ENCODE measurements at places on chromosomes 11 and 22. TPM values are rescaled to one million over a fixed set of nuclear protein-coding genes. Genes with fewer than 3 reads are reported as not detected.

The NCF4 gene
- not detected for total RNA-seq

The SHISA8 gene
- total RNA-seq, result not detected

The DGCR6 gene
- 10.1 TPM for total RNA-seq

The OR52A1 gene
- not detected for total RNA-seq

The GAL3ST1 gene
- total RNA-seq, result not detected

The LRRC51 gene
- 4.6 TPM for total RNA-seq

The PGA5 gene
- not detected for total RNA-seq

The SEPTIN3 gene
- not detected for total RNA-seq

The GRM5 gene
- total RNA-seq, result not detected

The VPS37C gene
- total RNA-seq, result 7.3 TPM
